ENCODE measurements at places on chromosomes 1 and 21. TPM values are rescaled to one million over a fixed set of nuclear protein-coding genes. Genes with fewer than 3 reads are reported as not detected.

DNA sequence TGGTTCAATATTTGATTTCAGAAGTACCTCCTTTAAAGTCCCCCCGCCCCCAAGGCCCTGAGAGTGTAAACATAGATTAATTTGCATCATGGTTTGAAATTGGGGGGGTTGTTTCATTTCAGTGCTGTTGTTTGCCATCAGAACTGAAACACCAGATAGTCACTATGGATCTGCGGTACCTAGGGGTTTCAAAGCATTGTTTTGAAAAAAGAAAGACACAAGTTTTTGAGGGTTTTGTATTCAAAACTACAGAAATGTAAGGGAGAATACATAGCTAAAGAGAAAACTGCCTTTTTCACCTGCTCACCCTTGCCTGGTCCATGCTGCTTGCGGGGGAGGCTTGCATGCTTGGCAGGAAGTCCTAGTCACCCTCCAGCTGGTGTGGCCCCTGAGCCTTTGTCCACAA is 59.3 kb downstream of the ACP6 start:
- H3K27me3 ChIP-seq, result no peaks in the 10 kb centered on the region
- H3K4me3 ChIP-seq, result no peak overlapping the region
- H3K36me3 ChIP-seq, result no peaks in the 10 kb centered on the region
- DNase-seq, result no peak
- no peak overlapping the region for H3K27ac ChIP-seq

GRCh38 chr1:231799363-231799986 is 172.9 kb downstream of the DISC1 start:
- H3K4me3 ChIP-seq, result peak overlapping the region; percentile 46
- peaks cover 14% of the 10 kb centered on the region for H3K4me1 ChIP-seq
- H3K27ac ChIP-seq, result no peak overlapping the region
- DNase-seq, result no peak

DNA sequence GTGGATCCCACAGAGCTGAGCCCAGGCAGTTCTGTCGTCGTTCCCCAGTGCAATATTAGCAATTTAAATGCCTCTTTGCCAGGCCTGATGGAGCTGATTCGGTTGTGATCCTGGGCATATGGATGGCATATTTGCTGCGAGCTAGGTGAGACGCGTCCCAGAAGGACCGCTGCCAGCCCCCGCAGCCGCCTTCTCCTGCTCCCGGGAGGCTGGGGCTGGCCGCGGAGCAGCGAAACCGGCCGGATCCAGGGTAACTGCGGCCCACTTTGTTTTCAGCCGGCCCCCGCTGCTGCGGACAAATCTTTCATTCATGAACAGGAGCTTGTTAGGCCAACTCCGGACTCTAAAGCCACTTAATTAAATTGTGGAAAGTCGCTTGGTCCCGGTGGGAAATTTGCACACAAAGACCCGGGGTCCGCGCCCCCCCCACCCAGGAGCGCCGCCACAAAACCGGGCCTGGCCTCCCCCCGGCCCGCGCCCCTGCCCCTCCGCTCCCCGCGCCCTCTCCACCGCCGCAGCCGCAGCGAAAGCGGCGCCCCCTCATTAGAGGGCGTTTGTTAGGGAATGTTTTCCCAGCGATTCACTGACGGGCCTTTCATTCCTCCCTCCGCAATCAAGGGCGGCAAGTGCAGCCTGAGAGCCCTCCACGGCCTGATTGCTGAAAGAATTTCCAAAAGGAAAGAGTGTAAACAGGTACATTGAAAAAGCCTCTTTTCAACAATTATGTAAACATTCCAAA is 383.3 kb downstream of the RRAGC start:
- H3K4me1 ChIP-seq, result no peaks in the 10 kb centered on the region
- H3K27ac ChIP-seq, result no peak overlapping the region
- H3K27me3 ChIP-seq, result peaks cover 34% of the 10 kb centered on the region
- H3K36me3 ChIP-seq, result no peaks in the 10 kb centered on the region
- no peak overlapping the region for H3K4me3 ChIP-seq
- DNase-seq, result no peak

GRCh38 chr1:165840423-165840822 is 13.0 kb downstream of the UCK2 start:
- H3K4me1 ChIP-seq, result peaks cover 25% of the 10 kb centered on the region
- no peak overlapping the region for H3K4me3 ChIP-seq
- no peaks in the 10 kb centered on the region for H3K36me3 ChIP-seq
- DNase-seq, result no peak

- no peak overlapping the region for H3K4me3 ChIP-seq
- no peak for DNase-seq
- H3K4me1 ChIP-seq, result peaks cover 21% of the 10 kb centered on the region
- peaks cover 8% of the 10 kb centered on the region for H3K36me3 ChIP-seq
Measured at GRCh38 chr1:200784576-200784975, 45.9 kb downstream of the CAMSAP2 start.

GRCh38 chr21:38567335-38567969 is 69.2 kb upstream of the ERG start:
- H3K27me3 ChIP-seq, result no peaks in the 10 kb centered on the region
- H3K4me1 ChIP-seq, result 0 out of 2 replicates have a peak, but pooled peaks cover 6% of the 10 kb centered on the region
- peak overlapping the region; percentile 68 for H3K4me3 ChIP-seq
- no peaks in the 10 kb centered on the region for H3K36me3 ChIP-seq
- H3K27ac ChIP-seq, result peak overlapping the region; percentile 65

GRCh38 chr1:154840269-154841176 is 29.6 kb downstream of the KCNN3 start:
- H3K4me3 ChIP-seq, result no peak overlapping the region
- H3K36me3 ChIP-seq, result no peaks in the 10 kb centered on the region
- peak; percentile 9 for DNase-seq
- H3K4me1 ChIP-seq, result peaks cover 6% of the 10 kb centered on the region
- H3K27ac ChIP-seq, result no peak overlapping the region
- peaks cover 18% of the 10 kb centered on the region for H3K27me3 ChIP-seq

- H3K27me3 ChIP-seq, result no peaks in the 10 kb centered on the region
- H3K4me3 ChIP-seq, result no peak overlapping the region
- no peaks in the 10 kb centered on the region for H3K36me3 ChIP-seq
- H3K27ac ChIP-seq, result no peak overlapping the region
- no peaks in the 10 kb centered on the region for H3K4me1 ChIP-seq
Measured at GRCh38 chr1:239802275-239802674, 289.4 kb upstream of the FMN2 start.

GRCh38 chr1:24393892-24394291 is 19.7 kb downstream of the STPG1 start:
- H3K4me1 ChIP-seq, result peaks cover 36% of the 10 kb centered on the region
- H3K4me3 ChIP-seq, result no peak overlapping the region
- peak; percentile 94 for DNase-seq
- H3K36me3 ChIP-seq, result no peaks in the 10 kb centered on the region
- H3K27ac ChIP-seq, result peak overlapping the region; percentile 54
- H3K27me3 ChIP-seq, result no peaks in the 10 kb centered on the region

GRCh38 chr1:237873487-237874211 is 17.1 kb downstream of the ZP4 start:
- no peaks in the 10 kb centered on the region for H3K27me3 ChIP-seq
- no peaks in the 10 kb centered on the region for H3K4me1 ChIP-seq
- H3K27ac ChIP-seq, result no peak overlapping the region
- DNase-seq, result peak; percentile 27

DNA sequence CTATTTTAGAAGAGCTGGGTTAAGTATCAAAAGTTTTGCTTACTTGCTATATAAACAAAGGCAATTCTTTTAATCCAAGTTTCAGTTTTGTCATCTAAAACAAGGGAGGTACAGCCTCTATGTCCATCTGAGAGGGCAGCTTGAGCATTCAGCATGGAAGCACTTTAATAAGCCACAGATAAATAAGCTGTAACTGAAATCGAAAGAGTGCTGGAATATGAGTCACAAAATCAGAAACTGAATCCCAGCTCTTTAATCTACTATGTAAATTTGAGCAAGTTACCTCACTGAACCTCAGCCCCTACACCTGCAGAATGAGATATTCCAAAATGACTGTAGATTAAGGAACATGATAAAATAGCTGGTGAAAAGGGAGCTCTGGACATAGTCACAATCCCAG is 80.0 kb upstream of the HP1BP3 start:
- DNase-seq, result no peak
- H3K27me3 ChIP-seq, result no peaks in the 10 kb centered on the region
- H3K4me3 ChIP-seq, result no peak overlapping the region
- no peaks in the 10 kb centered on the region for H3K4me1 ChIP-seq
- H3K36me3 ChIP-seq, result peaks cover 24% of the 10 kb centered on the region

DNA sequence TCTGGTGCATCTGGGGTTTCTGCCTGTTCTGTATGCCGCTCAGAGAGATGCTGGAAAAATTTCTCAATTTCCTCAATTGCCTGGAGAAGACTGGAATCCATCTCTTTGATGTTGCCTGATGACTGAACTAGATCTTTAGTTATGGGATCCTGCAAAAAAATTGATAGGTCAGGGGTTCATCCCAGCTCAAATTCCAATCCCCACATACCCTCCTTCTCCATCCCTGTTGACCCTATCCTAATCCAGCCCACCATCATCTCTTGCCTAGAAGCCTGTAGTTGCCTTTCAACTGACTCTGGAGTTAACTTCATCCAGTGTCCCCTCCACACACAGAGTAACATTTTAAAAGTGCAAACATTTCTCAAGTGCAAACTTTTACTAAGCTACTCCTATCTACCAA is at the start of gene KLF18:
Gene KLF18, minus strand, starts transcription at position 101 of the 400 bp plus-strand sequence. Its CDS starts 0 bp downstream, at position 101.
- no peaks in the 10 kb centered on the region for H3K27me3 ChIP-seq
- H3K27ac ChIP-seq, result no peak within 1 kb of the TSS
- no peaks in the 10 kb centered on the region for H3K36me3 ChIP-seq
- H3K4me1 ChIP-seq, result no peaks in the 10 kb centered on the region
- H3K4me3 ChIP-seq, result no peak within 1 kb of the TSS
- no peak for DNase-seq

DNA sequence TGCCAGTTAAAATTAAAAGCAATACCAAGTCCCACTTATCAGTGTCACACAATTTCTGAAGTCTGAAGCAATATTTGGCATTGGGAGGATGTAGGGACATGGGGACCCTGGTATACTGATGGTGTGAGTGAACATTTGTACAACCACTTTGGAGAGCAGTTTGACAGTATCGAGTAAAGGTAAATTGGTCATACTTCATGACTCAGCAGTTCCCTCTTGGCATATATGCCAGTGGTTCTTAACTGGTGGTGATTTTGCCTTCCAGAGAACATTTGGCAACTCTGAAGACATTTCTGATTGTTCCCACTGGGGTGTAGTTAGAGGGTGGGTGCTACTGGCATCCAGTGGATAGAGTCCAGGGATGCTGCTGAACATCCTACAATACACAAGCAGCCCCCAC is 19.7 kb downstream of the FMOD start:
- no peak overlapping the region for H3K27ac ChIP-seq
- H3K4me3 ChIP-seq, result no peak overlapping the region
- no peaks in the 10 kb centered on the region for H3K36me3 ChIP-seq
- no peaks in the 10 kb centered on the region for H3K4me1 ChIP-seq

- H3K36me3 ChIP-seq, result no peaks in the 10 kb centered on the region
- H3K27ac ChIP-seq, result no peak overlapping the region
- no peak overlapping the region for H3K4me3 ChIP-seq
Measured at GRCh38 chr1:89606227-89606980, 26.5 kb upstream of the LRRC8C start.

DNA sequence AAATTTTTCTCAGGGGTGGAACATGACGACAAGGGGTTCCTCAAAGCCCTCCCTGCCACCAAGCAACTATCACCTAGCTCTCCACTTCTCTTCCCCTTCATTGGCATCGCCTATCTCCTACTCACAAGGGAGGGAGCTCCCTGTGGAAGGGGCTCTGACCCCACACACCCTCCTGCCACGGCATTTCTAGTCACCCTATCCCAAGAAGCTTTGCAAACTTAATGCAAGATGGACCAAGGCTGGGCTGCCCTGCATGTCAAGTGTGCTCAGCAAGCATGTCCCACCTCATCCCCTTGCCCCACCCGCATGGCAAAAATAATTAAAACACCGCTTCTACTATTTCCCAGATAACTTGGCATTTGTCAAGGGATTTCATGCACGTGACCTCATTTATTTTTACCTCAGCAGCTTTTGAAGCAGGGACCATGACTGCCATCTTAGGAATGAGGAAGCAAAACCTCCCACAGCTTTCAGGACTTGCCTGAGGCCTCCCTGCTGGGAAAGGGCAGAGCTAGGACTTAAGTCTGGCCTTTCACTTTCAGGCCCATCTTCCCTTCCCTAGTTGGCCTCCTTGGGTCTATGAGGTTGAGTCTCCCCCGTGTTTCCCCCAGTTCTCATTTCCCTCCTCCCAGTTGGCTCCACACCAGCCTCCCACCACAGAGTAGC is 161.3 kb downstream of the TSEN15 start:
- H3K4me1 ChIP-seq, result peaks cover 10% of the 10 kb centered on the region
- DNase-seq, result peak; percentile 89
- H3K4me3 ChIP-seq, result no peak overlapping the region
- H3K27me3 ChIP-seq, result no peaks in the 10 kb centered on the region
- H3K36me3 ChIP-seq, result no peaks in the 10 kb centered on the region
- H3K27ac ChIP-seq, result peak overlapping the region; percentile 65

DNA sequence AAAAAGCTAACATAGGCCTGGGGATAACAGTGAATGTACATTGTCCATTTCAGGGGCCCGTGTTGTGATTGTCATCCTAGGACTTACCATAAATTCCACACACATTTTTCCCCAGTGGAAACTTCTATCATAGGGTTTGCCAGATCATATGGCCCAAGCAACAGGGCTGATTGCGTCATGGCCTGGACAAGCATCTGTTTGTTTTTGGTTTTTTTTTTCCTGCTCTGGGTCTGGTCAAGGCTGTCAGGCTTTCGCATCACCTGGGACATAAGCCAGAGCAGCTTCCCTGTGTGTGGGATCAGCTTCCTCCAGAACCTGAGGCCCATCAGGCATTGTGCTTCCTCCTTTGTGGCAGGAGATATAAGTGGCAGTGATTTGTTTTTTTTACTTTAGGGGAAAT is 598.5 kb upstream of the USP24 start:
- no peak overlapping the region for H3K4me3 ChIP-seq
- H3K4me1 ChIP-seq, result peaks cover 27% of the 10 kb centered on the region
- H3K27ac ChIP-seq, result no peak overlapping the region

DNA sequence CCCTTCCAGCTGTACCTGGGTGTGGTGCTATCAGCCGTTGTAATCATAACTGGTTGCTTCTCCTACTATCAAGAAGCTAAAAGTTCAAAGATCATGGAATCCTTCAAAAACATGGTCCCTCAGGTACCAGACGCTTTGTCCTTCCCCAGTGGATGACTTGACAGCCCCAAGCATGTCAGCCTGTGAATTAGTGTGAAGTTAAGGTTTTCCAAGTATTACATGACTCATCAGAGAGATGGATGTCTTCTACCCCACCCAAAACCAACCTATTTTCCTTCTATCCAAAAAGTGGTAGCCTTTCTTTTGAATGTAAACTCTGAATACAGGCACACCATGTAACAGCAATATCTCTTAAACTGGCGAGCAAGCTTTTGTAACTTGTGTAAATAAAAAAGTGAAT is 15.1 kb downstream of the ATP1A1 start:
- H3K4me1 ChIP-seq, result no peaks in the 10 kb centered on the region
- peaks cover 79% of the 10 kb centered on the region for H3K36me3 ChIP-seq
- H3K4me3 ChIP-seq, result no peak overlapping the region
- no peak for DNase-seq

- no peak overlapping the region for H3K4me3 ChIP-seq
- H3K27me3 ChIP-seq, result no peaks in the 10 kb centered on the region
- no peak overlapping the region for H3K27ac ChIP-seq
- peaks cover 9% of the 10 kb centered on the region for H3K4me1 ChIP-seq
- DNase-seq, result peak; percentile 69
Measured at GRCh38 chr1:65141394-65141793, 6.6 kb upstream of the AK4 start.

GRCh38 chr1:7609311-7609994 is 161.6 kb upstream of the VAMP3 start:
- DNase-seq, result no peak
- H3K36me3 ChIP-seq, result no peaks in the 10 kb centered on the region
- H3K27me3 ChIP-seq, result peaks cover under 1% of the 10 kb centered on the region
- no peak overlapping the region for H3K4me3 ChIP-seq

The NOTCH2 gene
- total RNA-seq, result 136 TPM

The SPRR1A gene
- total RNA-seq, result not detected

The CTXND2 gene
- not detected for total RNA-seq

The AMY1A gene
- total RNA-seq, result not detected

The AIRE gene
- not detected for total RNA-seq

The CSF3R gene
- total RNA-seq, result not detected

The PLD5 gene
- total RNA-seq, result not detected

The RUNX3 gene
- total RNA-seq, result 2.7 TPM

The KRTAP12-3 gene
- not detected for total RNA-seq

The TRIM17 gene
- not detected for total RNA-seq

All from GM23248 (cell line).